ENCODE measurements at places on chromosomes 7 and 10. TPM values are rescaled to one million over a fixed set of nuclear protein-coding genes. Genes with fewer than 3 reads are reported as not detected.

DNA sequence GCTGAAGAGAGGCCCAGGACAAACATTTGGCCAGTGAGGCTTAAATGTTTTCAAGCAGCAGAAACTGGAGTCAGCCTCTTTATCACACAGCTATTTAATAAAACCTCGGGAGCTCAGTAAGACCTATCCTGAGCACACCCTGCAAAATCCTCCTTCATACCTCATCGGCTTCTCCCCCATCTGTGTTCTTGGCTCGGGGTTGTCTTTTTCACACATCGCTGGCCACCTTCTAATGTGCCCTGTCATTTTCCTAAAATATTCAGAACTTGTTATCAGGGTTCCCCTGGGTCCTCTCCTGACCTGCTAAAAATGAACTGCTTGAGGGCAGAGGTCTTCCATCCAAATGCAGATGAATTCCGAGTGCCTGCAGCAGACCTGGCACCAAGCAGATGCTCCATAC is 310.3 kb upstream of the AKR1E2 start:
- H3K27me3 ChIP-seq = no peaks in the 10 kb centered on the region
- H3K36me3 ChIP-seq = no peaks in the 10 kb centered on the region
- no peak for DNase-seq
- no peak overlapping the region for H3K4me3 ChIP-seq
- no peak overlapping the region for H3K27ac ChIP-seq

FAM13C gene
- 10.7 TPM for total RNA-seq

DNA sequence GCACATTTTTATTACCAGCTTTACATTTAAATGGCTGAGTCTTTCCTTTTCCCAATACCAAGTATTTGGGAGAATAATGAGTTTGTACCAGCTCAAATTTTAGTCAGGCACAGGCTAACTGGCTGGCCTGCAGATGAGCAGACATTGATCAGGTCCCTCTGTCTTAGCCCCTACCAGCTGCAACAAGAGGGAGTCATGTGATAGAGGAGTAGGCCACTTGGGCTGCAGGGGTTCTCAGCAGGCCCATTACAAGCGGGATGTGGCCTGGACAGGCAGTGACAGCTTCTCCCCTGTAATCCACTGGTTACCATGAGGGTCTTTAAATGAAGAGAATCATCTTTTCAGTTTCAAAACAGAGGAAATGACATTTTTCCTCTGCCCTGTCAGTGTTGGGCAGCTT is 283.6 kb downstream of the SUGCT start:
- no peaks in the 10 kb centered on the region for H3K36me3 ChIP-seq
- no peaks in the 10 kb centered on the region for H3K27me3 ChIP-seq
- DNase-seq = no peak
- H3K4me3 ChIP-seq = no peak overlapping the region
- no peak overlapping the region for H3K27ac ChIP-seq

DNA sequence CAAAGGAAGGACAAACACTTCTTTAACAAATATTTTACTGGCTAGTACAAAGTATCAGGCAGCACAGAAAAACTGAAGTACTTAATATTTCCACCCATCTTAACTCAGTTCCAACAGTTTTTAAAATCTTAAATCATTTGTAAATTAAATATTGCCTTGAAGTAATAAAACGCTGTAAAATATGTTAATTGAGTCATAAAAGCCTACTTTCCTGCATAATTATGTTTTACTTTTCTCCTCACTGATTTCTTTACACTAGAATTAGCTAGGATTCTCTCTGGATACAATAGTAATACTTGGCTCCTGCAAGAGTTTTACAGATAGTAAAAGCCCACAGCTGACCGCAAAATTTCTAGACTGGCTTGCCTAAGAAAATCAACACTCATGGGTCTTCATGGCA is 74.9 kb downstream of the SFMBT2 start:
- no peak overlapping the region for H3K27ac ChIP-seq
- H3K4me1 ChIP-seq = no peaks in the 10 kb centered on the region
- no peak overlapping the region for H3K4me3 ChIP-seq
